ENCODE measurements at places on chromosomes 5 and 9.

GRCh38 chr9:126215486-126215885, 111.1 kb upstream of the MVB12B start:
- H3K4me1 ChIP-seq = no peaks in the 10 kb centered on the region
- DNase-seq = peak; percentile 4
- H3K27me3 ChIP-seq = no peaks in the 10 kb centered on the region
- H3K36me3 ChIP-seq = no peaks in the 10 kb centered on the region
- H3K4me3 ChIP-seq = no peak overlapping the region

- H3K4me1 ChIP-seq = no peaks in the 10 kb centered on the region
- H3K36me3 ChIP-seq = no peaks in the 10 kb centered on the region
- H3K27me3 ChIP-seq = peaks cover 16% of the 10 kb centered on the region
- H3K4me3 ChIP-seq = no peak overlapping the region
These were observed 3.1 kb downstream of the EIF4E1B start for GRCh38 chr5:176633598-176633997.

DNA sequence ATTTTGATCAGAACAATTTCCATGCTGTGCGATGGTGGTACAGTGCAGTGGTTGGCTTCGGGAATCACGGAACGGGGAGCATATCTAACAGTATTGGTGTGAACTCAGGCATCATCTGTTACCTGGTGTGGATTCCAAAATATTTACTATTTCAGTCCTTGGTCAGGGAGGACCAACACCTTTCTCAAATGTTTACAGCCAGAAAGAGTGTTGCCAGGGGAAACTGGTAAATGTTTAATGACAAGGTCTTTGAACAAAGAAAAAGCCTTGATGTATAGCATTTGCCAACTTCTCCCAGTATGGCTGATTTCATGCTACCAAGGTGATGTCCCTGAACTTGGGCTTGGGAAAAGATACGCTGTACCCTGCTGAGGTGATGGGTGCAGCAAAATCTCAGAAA, 145.6 kb upstream of the POC5 start:
- H3K27me3 ChIP-seq = no peaks in the 10 kb centered on the region
- H3K4me3 ChIP-seq = no peak overlapping the region
- DNase-seq = no peak
- no peak overlapping the region for H3K27ac ChIP-seq
- no peaks in the 10 kb centered on the region for H3K4me1 ChIP-seq

- no peak for DNase-seq
- no peak overlapping the region for H3K4me3 ChIP-seq
- H3K4me1 ChIP-seq = no peaks in the 10 kb centered on the region
- H3K27ac ChIP-seq = no peak overlapping the region
- H3K27me3 ChIP-seq = no peaks in the 10 kb centered on the region
- no peaks in the 10 kb centered on the region for H3K36me3 ChIP-seq
These were observed 170.2 kb downstream of the RANBP17 start for GRCh38 chr5:171031977-171032376.

- no peak for DNase-seq
- no peak overlapping the region for H3K4me3 ChIP-seq
- no peaks in the 10 kb centered on the region for H3K36me3 ChIP-seq
- peaks cover 22% of the 10 kb centered on the region for H3K4me1 ChIP-seq
These were observed 49.5 kb downstream of the NR3C1 start for GRCh38 chr5:143354025-143354424.

GRCh38 chr5:161258438-161258837, 288.1 kb downstream of the GABRB2 start:
- no peak overlapping the region for H3K4me3 ChIP-seq
- no peaks in the 10 kb centered on the region for H3K4me1 ChIP-seq
- H3K27me3 ChIP-seq = no peaks in the 10 kb centered on the region
- DNase-seq = no peak

GRCh38 chr5:33482335-33482734, 41.6 kb downstream of the TARS1 start:
- peaks cover 5% of the 10 kb centered on the region for H3K4me1 ChIP-seq
- H3K27ac ChIP-seq = no peak overlapping the region
- no peak for DNase-seq
- H3K27me3 ChIP-seq = no peaks in the 10 kb centered on the region
- no peak overlapping the region for H3K4me3 ChIP-seq
- peaks cover 8% of the 10 kb centered on the region for H3K36me3 ChIP-seq

- no peaks in the 10 kb centered on the region for H3K27me3 ChIP-seq
- DNase-seq = no peak
- H3K36me3 ChIP-seq = no peaks in the 10 kb centered on the region
- H3K4me3 ChIP-seq = no peak overlapping the region
- H3K27ac ChIP-seq = no peak overlapping the region
- H3K4me1 ChIP-seq = no peaks in the 10 kb centered on the region
These were observed 367.1 kb upstream of the IZUMO3 start for GRCh38 chr9:24912767-24913166.

DNA sequence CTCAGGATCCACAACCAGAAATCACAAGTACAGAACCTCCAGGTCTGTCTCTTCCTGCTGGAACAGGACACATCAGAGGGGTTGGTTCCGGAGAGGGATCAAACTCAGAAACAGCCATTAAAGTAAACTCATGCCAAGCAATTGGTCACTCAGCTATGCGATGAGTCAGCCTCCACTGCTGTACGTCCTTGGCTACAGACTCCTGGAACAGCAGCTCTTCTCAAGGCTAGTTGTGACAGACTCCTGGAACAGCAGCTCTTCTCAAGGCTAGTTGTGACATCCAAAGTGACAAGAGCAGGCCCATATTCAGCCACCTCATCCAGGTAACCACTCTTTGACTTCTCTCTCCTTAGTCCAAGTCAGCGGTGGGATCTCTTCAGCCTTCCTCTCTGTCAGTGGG, at the start of gene SPINK13:
Gene SPINK13 (plus strand): TSS at position 229 of the 400 bp plus-strand sequence. CDS start 1,279 bp downstream, outside the sequence.
- H3K36me3 ChIP-seq = no peaks in the 10 kb centered on the region
- H3K27me3 ChIP-seq = no peaks in the 10 kb centered on the region
- no peaks in the 10 kb centered on the region for H3K4me1 ChIP-seq
- H3K4me3 ChIP-seq = no peak within 1 kb of the TSS
- no peak for DNase-seq
- H3K27ac ChIP-seq = no peak within 1 kb of the TSS

GRCh38 chr5:43209060-43209459, 17.0 kb downstream of the NIM1K start:
- H3K4me1 ChIP-seq = no peaks in the 10 kb centered on the region
- no peak overlapping the region for H3K4me3 ChIP-seq
- H3K27ac ChIP-seq = no peak overlapping the region
- H3K27me3 ChIP-seq = no peaks in the 10 kb centered on the region

DNA sequence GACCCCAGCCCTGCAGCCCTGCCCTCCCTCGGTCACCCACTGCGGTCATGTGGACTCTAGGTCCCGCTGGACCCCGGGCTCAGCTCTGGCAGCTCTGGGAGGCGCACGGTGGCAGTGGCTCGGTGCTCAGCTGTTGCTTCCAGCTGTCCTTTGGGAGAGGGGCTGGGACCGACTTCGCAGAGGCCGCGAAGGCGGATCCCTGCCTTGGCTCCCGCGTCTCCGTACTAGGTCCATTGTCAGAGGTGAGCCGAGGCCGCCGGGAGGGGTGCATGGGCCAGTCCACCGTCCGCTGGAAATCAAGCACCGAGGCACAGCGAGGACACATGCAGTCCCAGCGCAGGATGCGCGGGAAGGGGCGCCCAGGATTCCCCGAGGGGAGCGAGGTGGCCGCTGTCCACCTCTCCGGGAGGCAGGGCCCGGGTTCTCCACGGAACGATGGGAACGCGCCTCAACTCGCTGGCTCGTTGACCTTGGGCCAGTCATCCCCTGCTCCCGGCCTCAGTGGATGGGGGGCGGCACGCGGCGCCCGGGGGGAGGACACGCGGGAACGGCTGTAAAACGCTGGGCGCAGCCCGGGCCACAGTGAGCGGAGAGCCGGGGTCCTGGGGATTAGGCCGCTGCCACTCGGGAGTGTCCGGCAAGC, 732 bp downstream of the GBGT1 start:
- H3K27me3 ChIP-seq = no peaks in the 10 kb centered on the region
- no peak for DNase-seq
- H3K4me3 ChIP-seq = peak overlapping the region; percentile 57
- no peak overlapping the region for H3K27ac ChIP-seq
- peaks cover 13% of the 10 kb centered on the region for H3K4me1 ChIP-seq
- no peaks in the 10 kb centered on the region for H3K36me3 ChIP-seq

DNA sequence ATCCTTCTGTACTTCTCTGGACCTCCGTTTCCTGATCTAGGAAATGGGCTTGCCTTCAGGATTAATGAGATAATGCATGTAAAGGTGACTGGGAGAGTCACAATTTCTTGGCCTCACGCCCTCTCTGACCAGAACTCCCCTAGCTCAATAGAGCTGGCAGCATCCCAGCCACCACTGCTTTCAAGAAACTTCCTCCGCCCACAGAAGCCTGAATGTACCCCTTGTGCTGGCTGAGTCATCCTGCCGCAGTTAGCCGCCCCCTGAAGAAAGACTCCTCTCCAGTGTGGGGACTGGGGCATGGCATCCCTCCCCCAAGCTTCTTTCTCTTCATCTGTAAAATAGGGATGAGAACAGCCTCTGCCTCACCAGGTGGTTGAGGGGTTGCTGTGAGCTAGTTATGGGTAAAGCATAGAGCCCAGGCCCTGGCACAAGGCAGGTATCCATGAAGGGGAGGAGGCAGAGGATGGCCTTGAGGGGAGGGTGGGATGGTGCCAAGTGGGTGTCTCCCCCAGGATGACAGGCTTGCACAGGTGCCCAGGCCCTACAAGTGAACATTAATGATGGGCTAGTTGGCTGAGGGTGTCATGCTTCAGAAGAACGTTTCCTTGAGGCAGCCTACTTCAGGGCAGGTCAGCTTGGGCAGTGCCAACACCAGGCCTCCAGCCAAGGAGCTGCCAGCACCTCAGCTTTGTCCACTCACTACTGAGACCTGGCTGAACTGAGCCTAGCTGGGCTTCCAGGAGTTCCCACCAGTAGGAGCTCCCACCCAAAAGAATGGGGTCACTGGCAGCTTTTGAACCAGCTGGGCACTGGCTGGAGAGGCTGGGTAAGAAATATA, 3.4 kb downstream of the PDLIM4 start:
- H3K4me3 ChIP-seq = no peak overlapping the region
- DNase-seq = peak; percentile 23
- H3K4me1 ChIP-seq = peaks cover 4% of the 10 kb centered on the region

DNA sequence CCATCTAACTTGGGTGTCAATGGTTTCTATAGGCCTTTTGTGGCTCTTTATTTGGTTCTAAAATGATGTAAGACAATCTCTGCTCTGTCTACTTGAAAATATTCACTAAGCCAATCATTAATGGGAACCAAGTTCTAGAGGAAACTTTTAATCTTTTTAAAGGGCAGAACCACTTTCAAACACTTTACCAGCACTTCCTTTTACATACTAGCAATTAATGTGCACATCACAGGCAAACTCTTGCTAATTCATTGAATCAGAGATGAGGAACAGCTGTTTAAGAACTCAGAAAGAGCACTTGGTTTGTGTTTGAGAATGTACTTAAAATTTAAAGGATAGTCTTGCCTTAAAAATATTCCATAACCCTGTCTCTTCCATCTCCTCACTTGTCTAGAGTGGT, 83.4 kb downstream of the PAPPA start:
- no peak for DNase-seq
- no peaks in the 10 kb centered on the region for H3K4me1 ChIP-seq
- no peak overlapping the region for H3K27ac ChIP-seq

- no peak overlapping the region for H3K4me3 ChIP-seq
- H3K36me3 ChIP-seq = no peaks in the 10 kb centered on the region
- peaks cover 33% of the 10 kb centered on the region for H3K4me1 ChIP-seq
- H3K27ac ChIP-seq = peak overlapping the region; percentile 32
- H3K27me3 ChIP-seq = no peaks in the 10 kb centered on the region
- DNase-seq = no peak
These were observed 36.5 kb downstream of the HABP4 start for GRCh38 chr9:96486386-96487028.

DNA sequence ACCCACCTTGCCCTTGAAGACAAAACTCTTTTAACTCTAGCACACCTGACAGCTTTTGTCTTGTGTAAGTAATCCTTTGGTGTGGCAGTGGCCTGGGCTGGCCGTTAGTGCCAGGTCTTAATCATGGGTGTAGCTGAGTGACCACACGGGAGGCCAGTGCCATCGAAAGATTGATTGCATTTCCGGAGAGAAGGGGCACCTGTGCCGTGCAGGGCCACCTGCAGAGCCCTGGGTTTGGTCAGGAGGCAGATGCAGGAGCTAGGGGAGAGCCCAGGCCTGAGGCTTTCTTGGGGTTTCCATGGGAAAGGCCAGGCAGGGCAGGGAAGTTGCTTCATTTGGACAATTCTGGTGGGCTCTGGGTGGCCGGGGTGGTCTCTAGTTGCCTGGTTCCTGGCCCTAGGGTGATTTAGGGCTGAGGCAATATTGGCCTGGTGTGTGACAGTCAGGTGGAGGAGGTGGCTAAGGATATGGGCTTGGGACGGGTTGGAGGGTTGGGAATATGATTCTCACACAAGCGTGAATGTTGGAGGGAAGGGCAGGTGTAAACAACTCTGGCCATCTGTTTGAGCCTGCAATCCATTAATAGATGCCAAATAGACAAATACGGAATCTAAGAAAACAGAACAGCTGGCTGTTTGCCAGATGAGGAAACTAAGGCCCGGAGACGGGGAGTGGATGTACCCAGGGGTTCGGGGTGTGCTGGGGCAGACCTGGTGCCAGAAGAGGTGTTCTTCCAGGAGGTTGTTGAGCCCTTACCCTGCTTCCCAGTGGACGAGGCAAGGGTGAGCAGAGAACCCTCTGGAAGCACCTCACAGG, 4.6 kb downstream of the DBH start:
- no peak overlapping the region for H3K4me3 ChIP-seq
- DNase-seq = no peak
- H3K27ac ChIP-seq = no peak overlapping the region
- no peaks in the 10 kb centered on the region for H3K27me3 ChIP-seq

DNA sequence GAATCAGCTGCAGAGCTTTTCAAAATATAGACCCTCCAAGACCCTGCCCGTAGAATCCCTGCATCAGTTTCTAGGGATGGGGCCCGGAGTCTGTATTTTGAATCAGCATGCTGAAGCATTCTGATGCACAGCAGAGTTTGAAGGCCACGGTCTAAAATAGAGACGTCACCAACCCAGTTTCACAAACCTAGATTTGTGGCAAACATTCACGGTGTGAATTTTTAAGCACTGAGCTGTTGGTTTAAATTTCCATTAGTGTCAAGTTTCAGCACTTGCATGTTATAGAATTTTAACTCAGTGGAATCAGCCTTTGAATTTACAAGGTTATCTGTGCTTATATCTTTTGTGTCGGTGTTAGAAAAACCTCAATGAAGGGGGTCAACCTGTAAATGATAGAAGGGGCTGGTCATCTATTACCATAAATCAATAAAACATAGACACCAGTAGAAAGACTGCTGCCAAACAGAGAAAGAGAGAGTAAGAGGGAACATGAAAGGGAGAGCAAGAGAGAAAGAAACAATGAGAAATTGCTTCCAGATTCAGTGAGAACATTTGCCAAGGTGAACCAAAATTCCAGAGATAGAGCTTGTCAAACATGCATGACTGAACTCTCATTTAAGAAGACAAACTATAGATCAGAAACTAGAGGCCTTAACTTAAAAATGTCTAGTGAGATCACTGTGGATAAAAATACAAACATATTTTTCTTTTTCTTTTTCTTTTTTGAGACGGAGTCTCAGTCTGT, 414.9 kb downstream of the ZSWIM6 start:
- H3K36me3 ChIP-seq = no peaks in the 10 kb centered on the region
- no peaks in the 10 kb centered on the region for H3K4me1 ChIP-seq
- no peak overlapping the region for H3K4me3 ChIP-seq
- H3K27me3 ChIP-seq = no peaks in the 10 kb centered on the region
